ENCODE measurements at places on chromosomes 7 and 10.
A peak's percentile ranks its signal among the peaks of the same experiment; 100 is the strongest.

GRCh38 chr7:12025246-12025645, 185.8 kb upstream of the TMEM106B start:
- DNase-seq: no peak

GRCh38 chr7:139948587-139949335, 114.0 kb downstream of the PARP12 start:
- no peak for DNase-seq

GRCh38 chr7:151387161-151388006, 22.5 kb downstream of the WDR86 start:
- DNase-seq: no peak

DNA sequence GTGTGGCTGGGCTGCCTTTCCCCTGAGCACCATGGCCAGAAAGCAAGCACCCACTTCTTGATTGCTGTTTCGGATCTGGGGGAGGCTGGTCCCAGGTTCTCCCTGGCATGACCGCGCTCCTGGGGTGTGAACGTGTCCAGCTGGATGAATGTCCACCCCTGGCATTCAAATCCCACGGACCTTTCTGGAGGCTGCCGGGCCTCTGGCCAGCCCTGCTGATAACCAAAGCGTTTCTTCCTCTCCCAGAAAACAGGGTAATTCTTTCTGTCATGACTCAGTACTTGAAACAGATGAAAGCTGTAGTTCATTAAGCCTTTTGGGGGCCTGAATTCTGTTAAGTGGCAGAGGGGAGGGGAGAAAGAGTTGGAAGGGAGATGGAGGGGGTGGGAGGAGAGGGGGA, 73.1 kb upstream of the SAMD8 start:
- DNase-seq: no peak

GRCh38 chr7:67019562-67020390, 23.1 kb downstream of the TYW1 start:
- no peak for DNase-seq

DNA sequence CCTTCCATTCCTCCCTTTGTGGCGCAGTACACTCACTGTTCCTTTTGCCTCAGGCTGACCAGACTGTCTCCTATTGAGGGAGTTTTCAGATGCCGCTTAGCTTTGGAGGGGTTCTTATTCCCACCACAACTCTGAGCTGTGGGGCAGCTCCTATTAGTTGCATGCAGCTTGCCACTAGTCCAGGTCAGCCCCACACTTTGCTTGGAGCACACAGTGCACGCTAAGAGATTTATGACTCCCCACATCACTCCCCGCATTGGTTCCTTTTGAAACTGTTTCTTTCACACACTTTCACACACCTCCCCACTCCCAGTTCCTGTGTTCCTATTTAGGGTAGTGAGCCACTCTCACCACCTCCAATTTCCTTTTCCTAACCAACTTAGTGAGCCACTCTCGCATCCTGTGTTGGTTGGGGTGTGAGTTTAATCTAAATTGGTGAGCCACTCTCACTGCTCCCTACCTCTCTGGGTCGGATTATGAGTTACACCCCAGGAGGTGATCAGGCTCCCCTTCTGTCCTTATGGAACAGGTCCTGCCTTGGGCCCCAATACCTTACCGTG, 10.4 kb upstream of the ZNF485 start:
- DNase-seq: peak; percentile 16

DNA sequence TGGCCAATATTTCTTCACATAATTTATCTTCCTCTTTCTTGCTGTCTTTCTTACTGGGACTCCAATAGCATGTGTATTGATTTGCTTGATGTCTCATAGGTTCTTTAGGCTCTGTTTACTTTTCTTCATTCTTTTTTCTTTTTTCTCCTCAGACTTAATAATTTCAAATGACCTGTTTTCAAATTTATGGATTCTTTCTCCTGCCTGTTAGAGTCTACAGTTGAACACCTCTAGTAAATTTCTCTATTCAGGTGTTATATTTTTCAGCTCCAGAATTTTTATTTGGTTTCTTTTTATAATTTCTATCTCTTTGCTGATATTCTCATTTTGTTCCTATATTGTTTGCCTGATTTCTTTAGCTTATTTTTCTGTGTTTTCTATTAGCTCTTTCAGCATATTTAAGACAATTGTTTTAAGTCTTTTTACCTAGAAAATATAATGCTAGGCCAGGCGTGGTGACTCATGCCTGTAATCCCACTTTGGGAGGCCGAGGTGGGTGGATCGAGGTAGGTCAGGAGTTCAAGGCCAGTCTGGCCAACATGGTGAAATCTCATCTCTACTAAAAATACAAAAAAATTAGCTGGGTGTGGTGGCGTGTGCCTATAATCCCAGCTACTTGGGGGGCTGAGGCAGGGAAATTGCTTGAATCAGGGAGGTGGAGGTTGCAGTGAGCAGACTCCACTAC, 61.9 kb upstream of the TNS3 start:
- DNase-seq: no peak

- no peak for DNase-seq
These were observed 1.2 kb upstream of the CCDC6 start for GRCh38 chr10:59907537-59907917.

DNA sequence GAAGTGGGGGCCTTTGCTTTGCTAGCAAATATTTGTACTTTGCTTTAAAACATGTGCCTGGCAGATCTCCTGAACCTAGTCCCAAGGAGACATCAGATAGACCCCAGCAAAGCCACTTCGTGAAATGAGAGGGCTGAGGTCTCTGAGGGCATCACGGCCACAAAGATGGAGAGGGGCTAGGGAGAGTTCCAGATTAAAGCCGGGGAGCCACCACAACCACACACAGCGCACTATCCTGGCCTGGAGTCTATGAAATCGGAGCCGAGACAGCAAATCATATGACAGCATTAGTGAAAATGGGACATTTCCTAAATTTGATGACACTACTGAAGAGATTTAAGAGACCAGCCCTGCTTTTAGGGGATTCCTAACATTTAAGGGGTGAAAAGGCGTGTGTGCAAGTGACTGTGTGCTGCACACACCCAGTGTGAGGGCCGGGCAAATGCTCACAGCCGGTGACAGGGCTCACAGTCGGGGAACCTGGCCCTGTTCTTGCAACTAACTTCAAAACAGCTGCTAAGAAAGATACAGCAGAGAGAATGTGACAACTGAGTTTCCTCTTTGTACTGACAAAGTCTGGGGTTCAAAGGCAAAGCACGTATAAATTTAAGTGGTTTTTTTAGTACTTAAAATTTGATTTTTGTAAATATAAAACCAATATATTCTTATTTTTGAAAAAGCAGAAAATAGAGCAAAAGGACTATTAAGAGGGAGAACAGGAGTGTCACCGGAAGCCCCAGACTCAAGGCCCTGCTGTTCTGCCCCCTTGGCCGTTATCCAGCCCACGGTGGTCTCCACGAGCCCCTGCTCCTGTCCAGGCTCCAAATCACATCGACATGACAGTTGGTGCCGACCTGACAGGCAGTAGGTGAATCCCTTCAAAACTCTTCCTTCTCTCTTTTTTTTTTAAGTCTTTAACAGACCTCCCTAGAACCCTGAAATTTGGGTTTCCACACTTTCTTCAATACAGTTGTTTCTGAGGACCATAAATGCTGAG, 49.5 kb downstream of the VIPR2 start:
- no peak for DNase-seq

DNA sequence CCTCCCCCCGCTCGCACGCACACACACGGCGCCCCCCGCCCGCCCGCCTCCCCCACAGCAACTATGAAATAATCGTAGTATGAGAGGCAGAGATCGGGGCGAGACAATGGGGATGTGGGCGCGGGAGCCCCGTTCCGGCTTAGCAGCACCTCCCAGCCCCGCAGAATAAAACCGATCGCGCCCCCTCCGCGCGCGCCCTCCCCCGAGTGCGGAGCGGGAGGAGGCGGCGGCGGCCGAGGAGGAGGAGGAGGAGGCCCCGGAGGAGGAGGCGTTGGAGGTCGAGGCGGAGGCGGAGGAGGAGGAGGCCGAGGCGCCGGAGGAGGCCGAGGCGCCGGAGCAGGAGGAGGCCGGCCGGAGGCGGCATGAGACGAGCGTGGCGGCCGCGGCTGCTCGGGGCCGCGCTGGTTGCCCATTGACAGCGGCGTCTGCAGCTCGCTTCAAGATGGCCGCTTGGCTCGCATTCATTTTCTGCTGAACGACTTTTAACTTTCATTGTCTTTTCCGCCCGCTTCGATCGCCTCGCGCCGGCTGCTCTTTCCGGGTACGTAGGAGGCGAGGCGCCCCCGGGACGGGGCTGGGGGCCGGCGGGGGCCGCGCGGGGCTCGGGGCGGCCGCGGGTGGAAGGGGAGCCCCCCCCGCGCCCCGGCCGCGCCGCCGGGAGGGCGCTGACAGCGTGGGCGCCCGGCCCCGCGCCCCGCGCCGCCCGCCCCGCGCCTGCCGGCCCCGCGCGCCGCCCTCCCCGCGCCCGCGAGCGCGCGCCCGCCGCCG, 441 bp downstream of the BMI1 start:
- DNase-seq: peak; percentile 45

DNA sequence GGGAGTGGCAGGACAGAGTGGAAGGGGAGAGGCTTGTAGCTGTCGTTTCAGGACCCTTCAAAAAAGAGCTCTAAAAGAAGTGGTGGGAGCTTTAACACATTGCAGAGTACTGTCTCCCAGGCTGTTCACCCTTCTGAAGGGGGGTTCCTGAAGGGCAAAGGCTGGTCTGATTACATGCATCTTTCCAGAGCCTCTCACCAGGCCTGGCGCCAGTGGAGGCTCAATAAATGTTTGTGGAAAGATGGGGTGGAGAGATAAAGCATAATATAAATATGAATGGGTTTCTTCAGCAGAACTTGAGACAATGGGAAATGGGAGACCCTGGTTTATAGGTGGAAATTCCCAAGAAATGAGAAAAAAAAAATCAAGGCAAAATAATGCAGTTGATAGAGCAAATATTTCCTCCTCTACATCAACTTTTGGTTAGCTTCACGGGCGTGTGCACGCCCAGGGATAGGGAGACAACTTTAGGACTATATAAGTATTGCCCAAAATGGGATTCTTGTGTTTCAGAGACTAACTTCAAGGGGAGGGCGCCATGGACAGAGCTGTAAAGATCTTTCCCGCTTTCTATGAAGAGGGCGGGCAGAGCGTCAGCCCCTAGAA, 613 bp upstream of the BUB3 start:
- no peak for DNase-seq

DNA sequence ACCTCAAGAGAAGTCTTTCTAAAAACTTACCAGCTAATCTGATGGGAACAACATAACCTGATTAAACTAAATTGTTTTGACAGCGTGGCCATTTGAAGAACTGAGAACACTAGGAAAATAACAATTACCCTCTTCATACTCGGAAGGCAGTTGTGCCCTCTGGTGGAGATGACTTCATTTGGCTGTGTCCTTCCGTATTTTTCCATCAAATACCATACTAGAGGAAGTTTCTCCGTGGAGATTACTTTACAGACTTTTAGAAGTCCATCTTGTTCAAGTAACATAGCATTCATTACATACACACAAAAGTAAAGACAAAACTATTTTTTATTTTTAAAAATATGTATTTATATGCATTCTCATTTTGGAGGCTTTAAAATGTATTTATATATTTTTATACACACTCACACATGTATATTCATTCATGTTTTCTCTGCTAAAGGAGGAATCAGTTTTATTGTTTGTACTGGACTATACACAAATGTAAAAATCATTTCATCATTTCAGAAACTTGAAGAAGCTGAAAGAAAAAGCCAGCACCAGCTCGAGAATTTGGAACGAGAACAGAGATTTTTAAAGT, 25.2 kb downstream of the SMNDC1 start:
- peak; percentile 21 for DNase-seq

DNA sequence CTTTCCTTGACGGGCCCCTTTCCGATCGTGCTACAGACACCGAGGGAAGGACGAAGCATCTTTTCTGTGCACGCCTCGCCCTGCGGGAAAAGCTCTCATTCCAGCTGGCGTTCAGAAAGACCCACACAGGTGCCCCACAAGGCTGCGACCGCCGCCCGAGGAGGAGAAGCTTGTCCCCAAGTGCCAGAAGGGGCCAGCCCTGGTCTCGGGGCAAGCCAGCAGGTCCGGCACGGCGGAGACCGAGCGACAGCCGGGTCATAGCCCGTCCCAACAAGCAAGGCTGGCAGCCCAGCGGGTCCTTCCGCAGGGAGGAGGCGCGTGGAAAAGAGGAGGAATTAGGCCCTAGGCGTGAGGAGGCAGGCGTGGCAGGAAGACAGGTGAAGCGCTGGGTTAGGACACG, 62.7 kb downstream of the TNRC18 start:
- no peak for DNase-seq

DNA sequence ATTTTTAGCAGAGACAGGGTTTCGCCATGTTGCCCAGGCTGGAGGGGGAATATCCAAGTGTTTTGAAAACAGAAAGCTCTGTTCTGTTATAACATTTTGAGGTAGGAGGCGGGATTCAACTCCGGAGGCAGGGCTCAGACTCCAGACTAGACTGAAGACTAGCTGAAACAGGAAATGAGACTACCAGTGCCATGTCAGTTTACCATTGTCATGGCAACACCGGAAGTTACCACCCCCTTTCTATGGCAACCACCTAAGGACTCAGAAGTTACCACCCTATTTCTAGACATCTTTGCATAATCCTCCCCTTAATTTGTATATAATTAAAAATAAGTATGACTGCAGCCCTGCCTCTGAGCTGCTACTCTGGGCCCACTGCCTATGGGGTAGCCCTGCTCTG, 1069.1 kb upstream of the AUTS2 start:
- DNase-seq: no peak

DNA sequence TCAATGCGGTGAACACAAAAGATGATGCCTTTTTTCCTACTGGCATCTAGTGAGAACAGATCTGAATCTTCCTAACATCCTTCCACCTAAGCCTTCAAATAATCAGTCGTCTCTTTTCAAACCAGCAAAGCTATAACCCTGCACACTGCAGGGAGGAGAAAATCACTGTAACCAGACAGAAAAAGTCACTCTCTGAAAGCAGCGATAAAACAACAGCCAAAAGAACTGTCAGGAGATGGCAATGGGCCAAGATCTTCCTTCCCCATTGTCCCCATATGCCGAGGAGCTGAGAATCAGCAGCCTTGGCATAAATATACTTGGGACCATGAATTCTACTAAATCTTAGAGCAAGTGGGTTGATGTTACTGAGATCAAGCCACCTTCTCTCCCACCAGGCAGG, 13.1 kb downstream of the FZD9 start:
- DNase-seq: no peak

DNA sequence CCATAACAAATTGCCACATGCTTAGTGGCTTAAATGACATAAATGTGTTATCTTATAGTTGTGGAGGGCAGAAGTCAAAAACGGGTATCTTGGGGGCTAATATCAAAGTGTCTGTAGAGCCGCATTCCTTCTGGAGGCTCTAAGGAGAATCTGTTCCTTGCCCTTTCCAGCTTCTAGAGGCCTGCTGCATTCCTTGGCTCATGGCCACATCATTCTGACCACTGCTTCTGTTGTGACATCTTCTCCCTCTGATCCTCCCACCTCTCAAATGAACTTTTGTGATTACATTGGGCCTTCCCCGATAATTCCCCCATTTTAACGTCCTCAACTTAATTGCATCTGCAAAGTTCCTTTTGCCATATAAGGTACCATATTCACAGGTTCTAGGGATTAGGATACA, 76.1 kb downstream of the CYP26A1 start:
- no peak for DNase-seq

DNA sequence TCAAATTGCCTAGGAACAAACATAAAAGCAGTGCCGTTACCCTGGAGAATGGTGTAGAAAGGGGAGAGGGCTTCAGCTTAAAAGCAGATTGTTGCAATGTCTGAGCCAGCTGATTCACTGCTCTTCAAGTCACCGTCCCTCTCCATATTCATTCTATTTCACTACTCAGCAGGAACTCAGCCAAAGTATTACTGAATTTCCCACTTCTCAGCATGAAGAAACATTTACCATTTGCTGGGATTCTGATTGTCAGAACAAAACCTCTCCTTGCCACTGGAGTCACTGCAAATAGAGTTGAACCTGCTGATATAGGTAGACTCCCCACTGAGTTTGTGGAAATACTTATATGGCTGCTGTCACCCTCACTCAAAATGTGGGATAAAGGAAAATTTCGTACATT, 71.7 kb downstream of the PPP1R17 start:
- DNase-seq: no peak
